GM12892 (cell line): ENCODE measurements at places on chromosomes 16 and 17.

DNA sequence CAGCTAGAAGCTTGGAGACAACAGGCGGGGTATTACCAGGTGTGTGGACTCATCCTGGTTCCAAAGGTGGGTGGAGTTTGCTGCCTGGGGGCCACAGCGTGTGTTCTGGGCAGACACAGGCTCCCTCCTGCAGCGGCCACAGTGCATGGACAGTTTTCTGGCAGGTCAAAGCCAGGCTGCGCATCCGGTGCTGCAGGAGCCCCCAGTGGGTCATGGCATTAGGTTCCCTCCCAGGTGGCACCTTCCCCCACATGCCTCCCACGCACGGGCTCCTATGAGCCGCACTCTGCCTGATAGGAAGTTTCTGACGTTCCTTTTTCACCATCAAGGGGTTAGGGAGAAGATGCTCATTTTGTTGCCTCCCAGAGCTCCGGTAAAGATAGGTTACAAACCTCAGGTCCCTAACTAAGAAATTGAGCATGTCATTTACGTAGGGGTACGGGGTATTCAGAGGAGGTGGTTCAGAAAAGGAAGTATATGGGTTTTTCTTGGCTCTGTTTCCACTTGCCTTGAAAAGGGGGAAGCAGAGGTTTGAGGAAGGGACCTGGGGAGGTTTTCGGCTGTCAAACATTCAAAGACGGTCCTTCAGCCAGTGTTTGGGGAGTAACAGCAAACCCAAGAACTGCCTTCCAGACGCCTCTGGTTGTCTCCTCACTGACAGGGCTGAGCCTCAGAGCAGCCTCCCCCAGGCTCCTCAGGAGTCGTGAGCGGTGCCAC lies 32.7 kb upstream of the NAT9 start:
- no peak for DNase-seq

DNA sequence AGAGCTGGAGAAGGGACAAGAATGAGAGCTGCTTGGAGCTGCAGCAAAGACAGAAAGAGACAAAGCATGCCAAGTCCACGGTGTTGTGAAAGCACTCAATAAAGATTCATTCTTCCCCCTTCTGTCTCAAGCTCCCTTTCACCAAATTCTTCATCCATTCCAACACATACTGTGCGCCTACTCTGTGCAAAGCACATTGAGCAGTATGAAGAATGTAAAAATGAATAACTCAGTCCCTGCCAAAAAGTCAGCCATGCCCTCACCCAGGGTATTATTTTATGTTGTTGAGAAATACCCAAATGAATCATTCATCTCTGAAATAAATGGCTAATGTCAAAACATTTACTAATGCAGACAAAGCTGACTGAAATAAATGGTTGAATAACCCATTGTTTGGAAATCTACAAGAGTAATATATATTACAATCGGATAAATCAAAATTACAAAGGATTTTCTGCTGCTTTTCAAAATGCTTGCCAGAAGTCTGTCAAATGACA lies 282.9 kb upstream of the IRX5 start:
- DNase-seq: no peak

DNA sequence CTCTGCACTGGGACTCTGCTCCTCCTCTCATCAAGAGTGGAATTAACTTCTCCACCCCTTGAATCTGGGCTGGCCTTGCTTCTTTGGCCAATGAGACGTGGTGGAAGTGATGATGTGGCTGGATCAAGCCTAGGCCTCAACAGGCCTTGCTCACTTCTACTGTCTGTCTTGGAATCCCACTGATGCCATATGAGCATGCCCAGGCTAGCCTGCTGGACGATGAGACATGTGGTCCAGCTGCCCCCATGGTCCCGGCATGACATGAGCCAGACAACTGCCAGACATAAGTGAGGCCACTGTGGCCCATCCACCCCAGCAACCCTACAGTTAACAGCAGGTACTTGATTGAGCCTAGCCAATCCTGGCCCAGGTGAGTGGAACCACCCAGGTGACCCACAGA lies 18.7 kb downstream of the VAC14 start:
- DNase-seq: no peak

GRCh38 chr16:2821487-2822157 lies 4.6 kb downstream of the PRSS21 start:
- no peak for DNase-seq

GRCh38 chr16:2424061-2425007 lies 4.9 kb upstream of the CCNF start:
- no peak for DNase-seq

GRCh38 chr17:60244656-60245055 lies 94.9 kb downstream of the CA4 start:
- DNase-seq: no peak

DNA sequence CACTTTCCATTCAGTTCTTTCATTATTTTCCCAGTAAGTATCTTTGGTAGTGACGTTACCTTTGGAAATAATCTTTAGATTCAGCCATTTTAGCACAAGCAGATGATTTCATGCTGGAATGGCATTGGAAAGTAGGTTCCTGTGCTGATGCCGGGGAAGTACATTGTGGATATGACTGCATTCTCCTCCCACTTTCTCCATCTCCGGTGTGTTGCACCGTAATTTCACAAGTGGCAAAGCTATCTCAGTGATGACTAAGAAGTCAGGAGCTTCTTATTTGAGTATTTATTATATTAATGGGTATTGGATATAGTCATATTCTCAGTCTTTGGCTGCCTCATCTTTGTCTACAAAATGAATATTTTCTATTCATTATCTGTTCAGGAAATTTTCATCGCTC lies 69.8 kb downstream of the MRTFB start:
- no peak for DNase-seq

DNA sequence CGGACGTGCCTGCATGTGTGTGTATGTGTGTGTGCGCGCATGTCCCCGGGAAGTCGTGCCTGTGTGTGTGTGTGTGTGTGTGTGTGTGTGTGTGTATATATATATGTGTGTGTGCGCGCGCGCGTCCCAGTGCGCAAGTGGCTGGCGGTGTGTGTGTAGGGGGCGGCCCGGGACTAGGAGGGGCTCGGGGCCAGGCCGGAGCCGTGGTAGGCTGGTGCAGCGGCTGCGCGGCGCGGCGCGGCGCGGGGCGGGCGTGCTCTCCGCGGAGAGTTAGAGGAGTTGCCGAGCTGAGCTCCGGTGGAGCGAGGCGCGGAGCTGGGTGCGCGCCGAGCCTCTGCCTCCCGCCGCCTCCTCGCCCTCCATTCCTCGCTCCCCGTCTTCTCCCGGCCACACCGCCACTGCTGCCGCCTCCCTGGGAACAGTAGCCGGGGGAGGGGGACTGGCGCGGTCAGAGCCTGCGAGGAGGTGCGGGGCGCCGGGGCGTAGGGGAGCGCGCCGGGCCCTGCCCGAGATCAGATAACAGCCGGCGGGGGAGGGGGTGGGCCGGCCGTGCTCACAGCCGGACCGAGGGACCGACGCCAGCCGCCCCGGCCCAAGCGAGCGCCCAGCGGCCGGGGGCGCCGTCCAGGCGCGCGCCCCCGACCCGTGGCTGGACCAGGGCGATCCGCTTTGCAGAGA lies at the start of gene KCNJ12:
Gene KCNJ12 (plus strand): TSS at position 277 of the 678 bp plus-strand sequence. CDS start 38,986 bp downstream, outside the sequence.
- no peak for DNase-seq

- DNase-seq: no peak
These were observed 321.4 kb upstream of the TNRC6C start for GRCh38 chr17:77636835-77637817.

DNA sequence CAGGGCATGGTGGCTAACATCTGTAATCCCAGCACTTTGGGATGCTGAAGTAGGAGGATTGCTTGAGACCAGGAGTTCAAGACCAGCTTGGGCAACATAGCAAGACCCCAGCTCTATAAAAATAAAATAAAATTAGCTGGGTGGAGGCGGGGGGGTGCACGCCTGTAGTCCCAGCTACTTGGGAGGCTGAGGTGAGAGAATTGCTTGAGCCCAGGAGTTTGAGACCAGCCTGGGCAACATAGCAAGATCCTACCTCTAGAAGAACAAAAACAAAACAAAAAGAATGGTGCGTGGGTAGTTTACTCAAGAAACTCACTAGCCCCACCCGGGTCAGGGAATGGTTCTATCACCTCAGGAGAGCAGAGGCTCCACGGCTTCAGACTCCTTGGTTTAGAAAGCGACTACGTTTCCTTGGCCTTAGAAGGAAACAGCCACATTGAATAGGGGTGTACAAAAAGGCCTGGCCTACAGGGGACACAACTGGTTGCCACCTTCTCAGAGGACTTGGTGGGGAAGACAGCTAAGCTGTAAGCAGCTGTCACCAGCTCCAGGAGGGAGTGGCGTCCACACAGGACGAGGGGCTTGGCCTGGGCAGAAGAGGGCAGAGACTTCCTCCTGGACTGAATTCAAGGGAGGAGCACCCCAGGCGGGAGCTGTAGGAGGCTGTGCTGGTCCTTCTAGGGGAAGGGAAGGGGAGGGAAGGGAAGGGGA lies 716 bp downstream of the TK1 start:
- no peak for DNase-seq

DNA sequence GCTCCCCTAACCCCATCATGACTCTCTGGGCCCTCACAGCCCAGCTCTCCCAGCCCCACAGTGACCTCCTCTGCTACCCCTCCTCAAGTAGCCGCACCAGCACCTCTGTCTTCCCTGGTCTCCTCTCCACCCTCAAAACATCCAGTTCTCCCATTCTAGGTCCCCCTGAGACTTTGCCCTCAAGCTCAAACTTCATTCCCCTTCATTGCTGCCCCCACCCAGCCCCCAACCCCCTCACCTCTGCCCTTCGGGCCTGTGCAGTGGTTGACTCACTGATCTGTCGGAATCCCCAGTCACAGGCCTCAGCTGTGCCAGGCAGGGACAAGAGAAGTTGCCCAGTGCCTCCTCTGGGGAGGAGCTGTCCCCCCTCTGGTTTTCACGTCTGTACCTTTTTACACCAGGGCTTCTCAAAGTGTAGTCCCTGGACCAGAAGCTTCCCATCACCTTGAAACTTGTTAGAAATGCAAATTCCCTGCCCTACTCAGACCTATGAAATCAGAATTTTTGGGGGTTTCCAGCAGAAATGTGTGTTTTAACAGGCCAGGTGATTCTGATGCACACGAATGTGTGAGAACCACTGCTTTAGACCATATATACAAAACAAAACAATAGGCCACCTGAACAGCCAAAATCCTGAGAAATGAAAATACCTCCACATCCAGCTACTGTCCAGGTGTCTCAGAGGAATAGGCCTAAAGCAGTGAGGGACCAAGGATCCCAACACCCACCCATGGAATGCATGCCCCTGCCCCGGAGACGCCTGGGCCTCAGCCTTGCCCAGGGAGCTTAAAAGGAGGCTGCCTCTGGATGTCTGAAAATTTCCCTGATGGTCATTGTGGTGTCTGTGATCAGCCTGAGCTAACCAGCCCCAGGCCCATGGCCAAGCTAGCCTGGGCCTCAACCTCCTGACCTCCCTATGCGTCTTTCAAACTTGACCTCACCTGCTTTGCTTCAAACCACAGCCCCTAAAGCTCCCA lies 853 bp upstream of the DOK4 start:
- no peak for DNase-seq

DNA sequence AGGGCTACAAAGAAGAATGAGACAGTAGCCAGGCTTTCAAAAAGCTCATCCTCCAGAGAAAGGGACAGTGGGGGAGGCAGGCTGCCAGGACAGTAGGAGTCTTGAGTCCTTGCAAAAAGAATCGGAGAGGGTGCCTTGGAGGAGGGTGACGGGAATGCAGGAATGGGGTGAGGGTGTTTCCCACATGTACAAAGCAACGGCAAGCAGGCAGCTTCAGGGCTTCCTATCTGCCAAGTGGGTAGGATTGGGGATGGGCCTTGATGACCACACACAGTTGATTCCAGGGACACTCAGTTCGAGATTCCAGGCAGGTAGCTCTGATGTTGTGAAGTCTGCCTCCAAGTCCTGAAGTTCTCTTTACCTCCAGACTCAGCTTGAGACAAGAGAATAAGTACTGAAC lies 54.4 kb downstream of the C17orf67 start:
- DNase-seq: no peak

DNA sequence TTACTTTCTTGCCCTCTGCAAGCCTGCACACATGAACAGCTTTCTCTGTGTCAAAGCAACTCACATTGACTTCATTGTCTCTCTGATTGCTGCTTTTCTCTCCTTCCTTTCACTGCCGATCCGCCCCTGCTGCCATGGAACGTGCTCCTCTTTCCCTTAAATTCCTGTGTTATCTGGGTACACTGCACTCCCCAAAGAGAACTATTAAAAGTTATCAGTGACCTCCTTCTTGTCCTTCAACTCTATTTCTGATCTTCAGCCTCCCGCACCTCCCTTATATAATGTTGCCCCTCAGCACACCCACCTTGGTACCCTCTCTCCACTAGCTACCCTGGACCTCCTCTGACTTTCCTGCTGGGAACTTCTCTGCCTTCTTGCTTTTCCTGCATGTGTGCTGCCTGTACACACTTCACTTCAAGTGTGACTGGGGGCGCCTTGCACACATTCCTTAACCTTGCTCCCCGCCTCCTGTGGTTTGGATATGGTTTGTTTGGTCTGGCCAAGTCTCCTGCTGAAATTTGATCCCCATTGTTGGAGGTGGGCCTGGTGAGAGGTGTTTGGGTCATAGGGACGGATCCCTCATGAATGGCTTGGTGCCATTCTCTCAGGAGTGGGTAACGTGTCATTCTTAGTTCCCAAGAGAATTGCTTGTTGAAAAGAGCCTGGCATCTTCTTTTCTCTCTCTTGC lies 26.7 kb upstream of the PMP22 start:
- no peak for DNase-seq
